Activated T-helper 1 cell treated with anti-CD3 and anti-CD28 coated beads, Interleukin-12 subunit alpha, Interleukin-12 subunit beta, Interleukin-2, Interleukin-4 antibody, amounts not matched to agents 30 ng/mL and 10 ng/mL and 1 ng/mL, durations not matched to agents 14 hours and 24 hours and 36 hours (primary cell): ENCODE measurements at places on chromosomes 6 and 20. TPM values are rescaled to one million over a fixed set of nuclear protein-coding genes. Genes with fewer than 3 reads are reported as not detected.
A peak's percentile ranks its signal among the peaks of the same experiment; 100 is the strongest.

PTK6 gene
- 0.16 and 0.29 TPM in 2 replicates for total RNA-seq

RFX6 gene
- total RNA-seq = not detected in 2 replicates

MUC22 gene
- not detected in 2 replicates for total RNA-seq

COL9A3 gene
- not detected in 2 replicates for total RNA-seq

GABRR1 gene
- total RNA-seq = not detected in 2 replicates

FAM162B gene
- total RNA-seq = not detected in 2 replicates

NKAIN4 gene
- not detected in 2 replicates for total RNA-seq

BPHL gene
- 6.6 and 7.9 TPM in 2 replicates for total RNA-seq

KHDRBS2 gene
- total RNA-seq = not detected in 2 replicates

GZF1 gene
- 10.6 and 12.6 TPM in 2 replicates for total RNA-seq

C6orf15 gene
- total RNA-seq = not detected in 2 replicates

C20orf144 gene
- total RNA-seq = 0.22 and 0.29 TPM in 2 replicates

ADIG gene
- not detected in 2 replicates for total RNA-seq

CGAS gene
- 47.6 and 51.1 TPM in 2 replicates for total RNA-seq

BHLHE23 gene
- not detected in 2 replicates for total RNA-seq

DNA sequence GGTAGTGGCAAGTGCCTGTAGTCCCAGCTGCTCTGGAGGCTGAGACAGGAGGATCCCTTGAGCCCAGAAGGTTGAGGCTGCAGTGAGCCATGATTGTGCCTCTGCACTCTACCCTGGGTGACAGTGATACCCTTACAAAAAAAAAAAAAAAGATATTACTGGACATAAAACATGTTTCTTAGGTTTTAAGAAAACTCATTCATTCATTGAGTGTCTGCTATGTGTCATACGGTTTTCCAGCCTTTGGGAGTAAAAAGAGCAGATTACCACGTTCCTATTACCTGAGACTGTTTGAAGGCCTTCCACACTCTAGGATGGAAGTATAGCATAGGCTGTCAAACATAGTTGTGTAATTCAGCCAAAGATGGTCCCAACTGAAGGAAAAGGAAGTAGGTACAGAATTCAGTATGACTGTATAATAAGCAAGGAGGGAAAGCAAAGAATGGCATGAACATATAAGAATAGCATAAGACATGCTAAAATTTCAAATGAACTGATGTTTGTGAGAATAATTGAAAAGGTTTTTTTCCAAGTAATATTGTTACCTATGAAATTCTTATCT lies 22.0 kb downstream of the STXBP5 start:
- no peak for DNase-seq

DNA sequence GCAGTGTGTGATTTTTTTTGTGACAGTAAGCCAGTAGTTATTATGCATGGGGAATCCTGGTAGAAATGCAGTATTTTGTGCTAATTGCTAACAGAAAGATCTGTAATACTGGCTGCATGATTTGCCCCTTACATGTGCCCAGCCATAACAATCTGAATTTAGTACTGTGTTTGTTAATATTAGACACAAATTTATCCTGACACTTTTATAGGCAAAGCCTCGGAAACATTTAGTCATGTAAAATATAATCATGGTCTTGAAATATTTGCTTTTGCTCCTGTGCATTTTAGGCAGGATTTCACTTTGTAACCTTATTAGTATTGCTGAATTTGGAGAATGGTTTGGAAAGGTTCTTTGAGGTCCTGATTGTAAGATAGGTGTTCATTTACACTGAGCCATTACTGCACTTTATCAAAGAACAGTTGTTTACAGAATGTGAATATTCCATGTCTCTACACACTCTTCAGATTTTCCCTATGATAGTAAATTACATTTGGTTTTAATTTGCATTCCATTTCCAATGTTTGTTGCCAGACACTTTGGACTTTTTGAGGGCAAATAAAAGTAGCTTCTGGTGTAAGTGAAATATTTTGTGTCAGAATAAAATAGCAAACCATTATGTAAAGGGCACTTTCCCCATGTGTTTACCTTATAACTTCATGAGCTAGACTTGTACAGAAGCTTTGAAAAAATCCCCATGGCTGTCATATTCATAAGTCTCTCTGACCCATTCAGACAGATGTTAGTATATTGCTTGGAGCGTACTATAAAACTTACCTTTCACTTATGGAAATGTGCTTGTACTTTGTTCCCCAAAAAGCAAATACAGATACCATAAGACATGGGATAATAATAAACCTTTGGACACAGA lies 349.9 kb downstream of the ARHGAP18 start:
- no peak for DNase-seq

GRCh38 chr20:21607971-21608725 lies 94.3 kb upstream of the NKX2-2 start:
- no peak for DNase-seq

DNA sequence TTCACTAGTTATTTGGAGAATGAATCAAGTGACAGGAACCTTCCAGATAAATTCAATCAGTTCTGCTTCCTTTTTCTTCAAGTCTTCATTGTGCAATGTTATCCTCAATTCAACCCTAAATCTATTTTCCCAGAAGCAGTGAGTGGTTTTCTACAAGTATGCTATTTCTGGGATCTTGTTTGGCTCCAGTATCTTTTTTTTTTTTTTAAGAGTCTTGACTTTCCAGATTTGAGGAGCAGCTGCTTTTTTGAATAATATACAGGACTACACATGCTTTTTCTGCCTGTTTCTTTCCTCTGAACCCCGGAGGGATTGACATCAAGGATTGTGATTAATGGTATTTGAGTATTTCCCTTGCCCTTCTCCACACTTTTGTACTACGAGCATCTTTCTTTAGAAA lies 339.2 kb upstream of the JAG1 start:
- no peak for DNase-seq

GRCh38 chr6:21352131-21352530 lies 241.4 kb upstream of the SOX4 start:
- no peak for DNase-seq

- no peak for DNase-seq
These were observed 23.8 kb upstream of the TAF8 start for GRCh38 chr6:42026540-42026939.

GRCh38 chr6:50249493-50249892 lies 199.8 kb upstream of the DEFB112 start:
- DNase-seq = no peak

- DNase-seq = peak; percentile 22
These were observed 18.6 kb downstream of the TAB2 start for GRCh38 chr6:149335924-149336608.

GRCh38 chr6:19552076-19552475 lies 285.1 kb upstream of the ID4 start:
- no peak for DNase-seq

- no peak for DNase-seq
These were observed 40.5 kb downstream of the DSE start for GRCh38 chr6:116411284-116411623.

- DNase-seq = no peak
These were observed 139.4 kb upstream of the ID4 start for GRCh38 chr6:19697744-19698290.

DNA sequence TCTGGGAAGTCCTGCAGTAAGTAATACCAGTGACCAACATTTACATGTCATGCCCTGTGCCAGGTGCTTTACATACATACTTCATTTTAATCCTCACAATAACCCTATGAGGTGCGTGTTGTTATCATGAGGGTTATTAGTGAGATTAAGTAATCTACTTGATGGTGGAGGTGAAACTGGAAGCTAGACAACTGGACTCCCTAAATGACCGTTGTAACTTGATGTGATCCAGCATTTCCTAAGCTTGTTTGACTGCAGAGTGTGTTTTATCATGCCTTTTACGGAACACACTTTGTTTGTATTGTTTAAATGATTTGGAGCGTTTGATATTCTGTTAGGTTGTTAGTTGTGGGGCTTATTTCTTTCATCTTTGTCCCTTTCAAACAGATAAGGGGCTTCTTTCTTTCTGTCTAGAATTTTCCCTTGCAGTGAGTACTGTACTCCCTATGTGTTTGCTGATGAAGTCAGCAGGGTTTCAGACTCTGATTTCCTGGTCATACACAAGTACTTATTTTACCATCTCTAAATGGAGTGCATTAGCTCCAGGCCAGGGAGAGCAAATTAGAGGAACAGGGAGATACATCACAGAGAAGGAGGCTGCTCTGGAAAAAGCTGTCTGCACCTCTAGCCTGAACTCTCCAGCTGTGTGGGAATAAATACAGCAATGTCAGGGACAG lies 29.7 kb downstream of the CHMP4B start:
- no peak for DNase-seq

DNA sequence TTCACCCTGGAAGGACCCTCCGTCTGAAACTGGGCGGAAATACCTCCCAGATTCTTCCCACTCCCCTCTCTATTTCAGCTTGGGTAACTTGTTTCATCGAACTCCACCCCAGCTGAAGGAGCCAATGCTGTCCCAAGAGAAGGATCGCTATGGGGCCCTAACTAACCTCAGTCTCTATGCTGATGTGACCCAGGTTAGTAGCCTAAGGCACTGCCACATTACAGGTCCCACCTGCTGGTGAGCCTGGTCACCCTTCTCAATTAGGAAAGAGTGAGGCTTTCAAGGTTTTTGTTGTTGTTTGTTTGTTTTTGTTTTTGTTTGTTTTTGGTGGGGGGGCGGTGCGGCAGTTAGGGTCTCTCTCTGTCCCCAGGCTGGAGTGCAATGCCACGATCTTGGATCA lies 168.4 kb downstream of the OR2B2 start:
- DNase-seq = no peak

DNA sequence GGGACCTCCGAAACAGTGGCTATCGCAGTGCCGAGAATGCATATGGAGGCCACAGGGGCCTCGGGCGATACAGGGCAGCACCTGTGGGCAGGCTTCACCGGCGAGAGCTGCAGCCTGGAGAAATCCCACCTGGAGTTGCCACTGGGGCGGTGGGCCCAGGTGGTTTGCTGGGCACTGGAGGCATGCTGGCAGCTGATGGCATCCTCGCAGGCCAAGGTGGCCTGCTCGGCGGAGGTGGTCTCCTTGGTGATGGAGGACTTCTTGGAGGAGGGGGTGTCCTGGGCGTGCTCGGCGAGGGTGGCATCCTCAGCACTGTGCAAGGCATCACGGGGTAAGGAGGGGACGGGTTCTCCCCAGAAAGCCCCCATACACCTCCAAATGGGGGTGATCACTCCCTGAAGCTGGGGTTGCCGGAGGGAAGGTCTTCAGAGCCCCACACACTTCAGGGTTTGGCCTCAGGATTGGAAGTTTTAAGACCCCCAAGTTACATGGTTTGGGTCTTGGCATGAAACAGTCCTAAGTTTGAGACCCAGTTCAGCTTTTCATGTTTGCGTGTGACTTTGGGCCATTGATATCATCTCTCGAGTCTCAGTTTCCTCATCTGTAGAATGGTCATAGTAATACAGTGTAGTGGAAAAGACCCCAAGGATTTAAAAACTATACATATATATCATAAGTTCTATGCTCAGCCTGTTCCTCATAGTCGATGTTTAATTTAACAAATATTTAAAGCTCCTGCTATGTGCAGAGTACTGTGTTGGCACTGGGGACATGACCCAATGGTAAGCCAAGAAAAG lies 4.3 kb downstream of the BPIFB4 start:
- no peak for DNase-seq

GRCh38 chr6:156563714-156564113 lies 213.5 kb upstream of the ARID1B start:
- no peak for DNase-seq

GRCh38 chr6:118197539-118197938 lies 290.5 kb downstream of the SLC35F1 start:
- no peak for DNase-seq

GRCh38 chr6:26501482-26501986 lies 1.4 kb downstream of the BTN1A1 start:
- peak; percentile 5 for DNase-seq

DNA sequence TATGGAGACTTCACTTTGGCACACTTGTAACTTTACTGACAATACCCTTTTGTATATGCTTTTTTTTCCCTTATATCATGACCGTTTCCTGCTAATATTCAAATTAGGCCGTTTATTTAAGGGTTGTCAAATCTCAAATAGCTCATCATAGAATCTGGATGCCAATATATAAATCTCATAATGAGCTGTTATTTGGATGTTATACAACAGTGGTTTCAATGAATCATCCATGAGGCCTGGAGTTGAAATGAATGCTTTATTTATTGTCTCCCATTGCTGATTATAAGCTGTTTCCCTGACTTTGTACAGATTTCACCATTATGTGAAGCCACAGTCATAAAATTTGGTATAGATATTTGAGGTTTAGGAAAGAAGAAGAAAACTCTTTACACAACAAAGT lies 256.1 kb downstream of the PLCB1 start:
- no peak for DNase-seq

DNA sequence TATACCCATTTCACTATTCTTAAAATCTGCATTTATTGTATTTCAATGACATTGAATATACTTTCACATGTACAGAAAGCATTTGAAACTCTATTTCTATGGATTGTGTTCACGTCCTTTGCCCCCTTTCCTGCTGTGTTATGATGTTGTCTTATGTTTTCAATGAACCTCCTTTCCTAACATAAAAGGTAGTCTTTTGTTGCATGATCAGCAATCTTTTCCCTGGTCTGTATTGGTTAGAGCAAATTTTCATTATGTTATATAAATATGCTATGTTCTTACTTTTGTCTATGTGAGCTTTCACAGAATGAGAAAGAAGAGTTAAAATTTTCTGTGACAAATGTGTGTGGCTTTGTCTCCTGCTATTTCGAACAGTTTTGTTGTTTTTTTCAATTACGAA lies 73.1 kb downstream of the KIF16B start:
- DNase-seq = no peak

DNA sequence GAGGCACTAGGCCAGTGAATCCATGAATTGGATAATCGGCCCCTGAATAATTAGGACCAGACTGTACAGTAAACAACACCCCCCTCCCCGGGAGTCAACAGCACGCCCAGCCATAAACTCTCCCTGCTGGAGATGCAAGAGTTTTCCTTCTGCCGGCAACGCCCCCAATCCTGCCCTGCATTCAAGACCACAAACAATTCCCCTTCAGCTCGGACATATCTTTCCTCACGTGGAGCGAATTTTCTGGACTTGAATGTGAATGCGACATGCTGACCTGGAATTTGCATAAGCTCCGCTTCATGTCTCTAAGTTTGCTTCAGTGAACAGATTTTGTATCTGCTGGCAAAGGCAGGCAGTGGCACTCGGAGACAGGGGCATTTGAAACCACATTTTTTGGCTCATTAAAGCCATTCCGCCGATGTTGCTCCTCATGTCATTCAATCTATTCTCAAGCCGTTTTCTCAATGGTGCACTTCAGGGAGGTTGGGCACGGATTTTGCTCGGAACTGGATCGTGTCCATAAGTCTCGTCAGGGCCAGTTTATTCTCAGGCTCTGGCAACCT lies 38.0 kb upstream of the GMPR start:
- DNase-seq = no peak

GRCh38 chr6:133587546-133588160 lies 301.3 kb upstream of the TCF21 start:
- DNase-seq = no peak

- DNase-seq = no peak
These were observed 50.6 kb downstream of the SLC22A3 start for GRCh38 chr6:160398674-160399271.

- no peak for DNase-seq
These were observed 138.7 kb upstream of the BACH2 start for GRCh38 chr6:90435207-90435899.
